ENCODE measurements at places on chromosomes 16 and 17.

DNA sequence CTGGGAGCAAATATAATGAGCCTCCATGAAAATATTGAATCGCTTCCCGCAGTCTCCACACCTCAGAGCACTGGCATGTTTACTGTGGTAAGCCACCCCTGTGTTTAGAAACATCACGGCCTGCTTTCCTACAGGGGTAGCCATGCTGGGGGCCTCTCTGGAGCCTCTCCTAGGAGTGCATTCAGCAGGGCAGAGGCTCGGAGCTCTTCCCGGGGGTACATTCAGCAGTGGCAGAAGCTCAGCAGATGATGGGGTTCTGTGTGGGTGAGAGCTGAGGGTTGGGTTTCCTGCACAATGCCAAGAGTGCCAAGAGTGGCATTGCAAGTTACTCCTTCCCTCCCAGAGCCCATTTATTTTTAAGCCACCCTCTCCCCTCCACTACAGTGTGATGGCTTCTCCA lies 386.6 kb downstream of the SEC14L1 start:
- DNase-seq: no peak

- no peak for DNase-seq
Measured at GRCh38 chr16:49502136-49502881, 128.7 kb downstream of the C16orf78 start.

DNA sequence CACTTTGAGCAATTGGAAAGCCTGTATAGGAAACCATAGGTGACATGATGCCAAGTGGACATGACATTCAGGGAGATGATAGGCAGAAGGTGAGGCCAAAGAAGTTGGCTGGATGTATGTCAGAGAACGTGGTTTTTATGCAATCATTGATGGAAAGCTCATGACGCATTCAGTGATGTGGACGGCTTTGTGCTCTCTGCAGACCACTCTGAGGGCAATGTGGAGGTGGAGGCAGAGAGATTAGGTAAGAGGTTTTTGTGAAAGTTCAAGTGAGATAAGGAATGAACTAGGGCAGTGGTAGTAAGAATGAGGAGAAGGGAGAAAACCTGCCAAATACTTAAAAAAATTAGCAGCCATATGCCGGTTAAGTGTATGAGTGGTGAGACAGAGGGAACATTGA lies 99.0 kb downstream of the PRKCA start:
- DNase-seq: no peak

DNA sequence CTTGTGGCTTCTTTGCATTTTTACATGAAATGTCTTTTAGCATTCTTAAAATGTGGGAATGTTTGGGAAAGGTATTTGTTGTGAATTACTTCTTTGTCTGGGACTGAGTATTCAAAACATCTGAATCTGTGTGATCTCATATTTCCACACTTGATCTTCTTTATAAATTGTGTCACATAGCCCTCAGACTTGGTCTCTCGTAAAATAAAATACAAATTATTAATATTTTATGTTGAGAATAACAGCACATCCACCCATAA lies 81.9 kb downstream of the TUBD1 start:
- DNase-seq: no peak

DNA sequence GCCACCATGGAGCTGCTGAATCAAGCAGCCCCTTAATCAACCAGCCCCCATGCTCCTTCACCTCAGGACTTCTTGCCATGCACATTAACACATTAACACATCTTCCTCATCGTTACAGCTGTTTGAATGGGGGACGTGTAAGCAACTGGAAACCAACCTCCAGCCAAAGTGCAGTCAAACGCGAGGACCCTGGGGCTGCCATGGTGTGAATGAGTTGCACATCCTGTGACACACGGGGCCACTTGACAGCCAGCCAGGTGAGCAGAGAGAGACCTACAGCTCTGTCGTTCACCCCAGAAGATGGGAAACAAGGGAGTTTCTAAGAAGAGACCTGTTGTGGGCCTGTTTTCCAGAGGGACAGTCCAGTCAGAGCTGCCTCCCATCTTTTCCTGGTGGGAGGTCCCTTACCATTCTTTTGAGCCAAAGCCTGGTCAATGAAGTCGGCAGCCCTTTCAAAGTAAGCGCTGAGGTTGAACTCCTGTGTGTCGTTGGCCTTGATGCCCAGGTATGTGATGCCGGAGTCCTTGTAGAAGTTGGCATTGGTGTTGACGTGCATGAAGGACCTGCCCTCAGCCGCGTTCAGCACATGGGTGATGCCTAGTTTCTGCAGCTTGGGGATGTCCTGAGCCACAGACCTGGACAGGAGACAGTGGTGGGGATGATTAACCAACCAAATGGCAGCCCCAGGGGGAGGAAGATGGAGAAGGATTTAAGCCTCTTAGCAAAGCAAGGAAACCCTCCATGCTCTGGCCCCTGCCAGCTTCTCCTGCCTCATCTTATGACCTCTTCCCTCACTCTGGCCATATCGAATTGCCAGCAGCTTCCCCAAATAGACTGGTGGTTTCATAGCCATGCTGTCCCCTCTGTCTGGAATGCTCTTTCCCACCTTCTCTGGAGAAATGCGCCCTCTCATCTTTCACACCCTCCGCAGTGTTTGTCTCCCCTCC lies 4.2 kb downstream of the DUSP3 start:
- DNase-seq: no peak

- DNase-seq: no peak
Measured at GRCh38 chr16:85535352-85536072, 77.6 kb upstream of the GSE1 start.

- no peak for DNase-seq
Measured at GRCh38 chr17:64138441-64138840, 8.5 kb upstream of the ERN1 start.

- no peak for DNase-seq
Measured at GRCh38 chr16:27235938-27236245, 32.6 kb downstream of the KDM8 start.

- no peak for DNase-seq
Measured at GRCh38 chr17:78130437-78131101, at the start of gene TMC8. TMC8 (plus strand) TSS chr17:78130771; CDS start chr17:78131589, 818 bp downstream.

- no peak for DNase-seq
Measured at GRCh38 chr16:86834451-86835035, 256.2 kb downstream of the FOXL1 start.

DNA sequence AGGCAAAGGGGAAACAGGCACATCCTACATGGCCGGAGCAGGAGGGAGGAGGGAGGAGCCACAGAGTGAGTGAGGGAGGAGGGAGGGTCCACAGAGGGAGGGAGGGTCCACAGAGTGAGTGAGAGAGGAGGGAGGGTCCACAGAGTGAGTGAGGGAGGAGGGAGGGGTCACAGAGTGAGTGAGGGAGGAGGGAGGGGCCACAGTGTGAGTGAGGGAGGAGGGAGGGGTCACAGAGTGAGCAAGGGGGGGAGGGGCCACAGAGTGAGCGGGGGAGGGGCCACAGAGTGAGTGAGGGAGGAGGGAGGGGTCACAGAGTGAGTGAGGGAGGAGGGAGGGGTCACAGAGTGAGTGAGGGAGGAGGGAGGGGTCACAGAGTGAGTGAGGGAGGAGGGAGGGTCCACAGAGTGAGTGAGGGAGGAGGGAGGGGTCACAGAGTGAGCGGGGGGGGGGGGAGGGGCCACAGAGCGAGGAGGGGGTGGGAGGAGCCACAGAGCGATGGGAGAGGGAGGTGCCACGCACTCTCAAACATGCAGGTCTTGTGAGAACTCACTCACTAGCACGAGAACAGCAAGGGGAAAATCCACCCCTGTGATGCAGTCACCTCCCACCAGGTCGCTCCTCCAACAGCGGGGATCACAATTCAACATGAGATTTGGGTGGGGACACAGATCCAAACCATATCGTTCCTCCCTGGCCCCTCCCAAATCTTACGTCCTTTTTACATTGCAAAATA lies 24.3 kb upstream of the CDH15 start:
- no peak for DNase-seq

DNA sequence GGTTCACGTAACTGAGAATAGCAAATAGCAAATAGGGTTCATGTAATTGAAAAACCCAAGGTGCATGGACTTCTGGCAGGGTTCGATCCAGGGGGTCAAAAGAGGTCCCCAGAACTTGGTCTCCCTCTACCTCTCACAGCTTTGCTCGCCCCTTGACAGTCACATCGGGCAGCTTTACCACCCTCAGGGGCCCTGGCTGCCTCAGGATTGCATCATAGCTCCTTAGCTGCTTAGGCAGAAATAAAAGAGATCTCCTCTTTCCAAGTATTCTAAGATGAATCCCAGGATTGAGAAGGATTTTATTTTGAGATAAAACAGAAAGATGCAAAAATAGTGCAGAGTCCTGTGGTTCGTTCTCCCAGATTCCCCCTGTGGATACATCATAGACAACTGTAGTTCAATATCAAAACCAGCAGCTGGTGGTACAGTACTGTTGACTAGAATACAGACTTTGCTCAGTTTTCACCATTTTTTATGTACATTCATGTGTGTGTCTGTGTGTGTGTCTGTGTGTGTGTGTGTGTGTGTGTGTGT lies 12.8 kb downstream of the ADGRG3 start:
- DNase-seq: no peak

DNA sequence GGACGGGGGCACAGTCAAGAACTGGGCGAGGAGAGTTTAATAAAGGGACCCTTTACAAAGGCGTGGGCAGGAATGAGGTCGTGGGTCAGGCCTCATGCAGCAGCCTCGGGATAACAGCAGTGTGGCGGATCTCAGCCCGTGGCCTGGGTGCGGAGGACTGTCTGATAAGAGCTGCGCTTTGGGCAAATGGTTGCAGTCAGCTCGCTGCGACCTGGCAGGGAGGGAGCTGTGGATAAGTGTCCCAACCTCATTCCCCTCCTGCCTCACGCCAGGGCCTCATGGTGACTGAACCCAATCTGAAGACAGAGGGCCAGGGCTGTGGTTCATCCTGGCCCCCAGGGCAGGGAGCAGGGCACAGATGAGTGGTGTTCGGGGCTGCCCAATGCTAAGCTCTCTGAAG lies 13.6 kb downstream of the SMTNL2 start:
- no peak for DNase-seq

DNA sequence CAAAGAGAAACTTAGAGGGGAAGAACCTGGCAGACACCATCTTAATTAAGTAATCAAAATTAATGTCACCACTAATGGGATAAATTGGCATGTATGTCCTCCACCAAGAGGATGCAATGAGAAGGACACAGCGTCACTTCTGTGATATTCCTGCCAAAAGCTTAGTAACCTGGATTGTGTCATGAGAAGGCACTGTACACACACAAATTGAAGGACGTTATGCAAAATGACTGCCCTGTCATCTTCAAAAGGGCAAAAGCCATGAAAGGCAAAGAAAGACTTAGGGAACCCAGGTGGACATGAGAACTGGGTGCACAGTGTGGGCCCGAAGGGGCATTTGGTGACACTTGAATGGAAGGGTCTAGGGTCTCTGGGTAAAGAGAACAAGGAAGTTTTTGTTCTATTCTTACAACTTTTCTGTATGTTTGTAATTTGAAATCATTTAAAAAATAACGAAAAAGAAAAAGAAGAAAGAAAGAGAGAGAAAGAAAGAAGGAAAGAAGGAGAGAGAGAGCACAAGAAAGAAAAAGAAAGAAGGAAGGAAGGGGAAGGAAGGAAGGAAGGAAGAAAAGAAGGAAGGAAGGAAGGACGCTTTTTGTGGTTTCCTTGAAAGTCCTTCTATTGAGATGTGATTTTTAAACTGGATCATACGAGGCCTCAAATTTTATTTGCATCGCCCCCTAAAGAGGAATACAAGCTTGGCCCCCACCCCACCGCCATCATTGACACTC lies 4.0 kb upstream of the APOH start:
- no peak for DNase-seq

GRCh38 chr16:89920723-89921122 lies 2.1 kb downstream of the MC1R start:
- no peak for DNase-seq

DNA sequence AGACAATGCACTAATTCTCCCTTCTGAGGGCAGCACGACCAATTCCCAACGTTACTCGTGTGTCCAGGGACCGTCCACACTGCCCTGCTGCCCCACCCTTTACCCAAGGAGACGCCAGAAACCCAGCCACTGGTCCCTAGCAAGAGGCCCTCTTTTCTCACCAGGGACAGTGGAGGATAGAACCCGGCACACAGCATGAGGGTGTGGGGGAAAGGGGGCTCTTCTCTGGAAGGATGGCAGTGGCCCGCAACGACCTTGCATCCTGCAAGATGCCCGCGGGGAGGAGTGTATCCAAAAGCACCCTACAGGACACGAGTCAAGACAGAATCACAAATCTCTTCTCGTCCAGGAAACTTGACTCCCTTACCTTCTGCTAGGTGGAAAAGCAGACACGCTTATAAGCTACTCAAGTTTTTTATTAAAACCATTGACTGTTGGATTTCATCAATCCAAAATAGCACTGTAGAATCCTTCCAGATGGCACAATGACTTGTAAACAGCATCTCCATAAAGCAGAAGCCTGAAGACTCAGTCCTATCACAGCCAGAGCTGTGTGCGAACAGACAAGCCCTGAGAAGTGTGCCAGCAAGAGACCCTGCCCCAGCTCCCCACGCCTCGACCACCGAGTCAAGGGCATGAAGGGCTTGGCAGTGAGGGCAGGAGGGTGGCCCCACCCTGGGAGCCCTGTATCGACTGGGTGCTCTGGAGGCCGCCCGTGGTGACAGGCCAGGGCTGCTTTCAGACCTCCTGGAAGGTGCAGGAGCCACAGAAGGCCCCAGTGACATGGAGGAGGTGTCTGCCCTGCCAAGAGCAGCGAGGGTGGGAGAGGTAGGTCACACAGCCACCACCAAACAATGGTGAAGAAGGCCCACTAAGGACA lies 103.8 kb downstream of the ANKRD11 start:
- no peak for DNase-seq

- no peak for DNase-seq
Measured at GRCh38 chr17:64630309-64631223, 31.5 kb downstream of the SMURF2 start.

- DNase-seq: peak; percentile 73
Measured at GRCh38 chr17:74923538-74924249, 379 bp upstream of the OTOP2 start.
